ENCODE measurements at places on chromosomes 3 and 15.

DNA sequence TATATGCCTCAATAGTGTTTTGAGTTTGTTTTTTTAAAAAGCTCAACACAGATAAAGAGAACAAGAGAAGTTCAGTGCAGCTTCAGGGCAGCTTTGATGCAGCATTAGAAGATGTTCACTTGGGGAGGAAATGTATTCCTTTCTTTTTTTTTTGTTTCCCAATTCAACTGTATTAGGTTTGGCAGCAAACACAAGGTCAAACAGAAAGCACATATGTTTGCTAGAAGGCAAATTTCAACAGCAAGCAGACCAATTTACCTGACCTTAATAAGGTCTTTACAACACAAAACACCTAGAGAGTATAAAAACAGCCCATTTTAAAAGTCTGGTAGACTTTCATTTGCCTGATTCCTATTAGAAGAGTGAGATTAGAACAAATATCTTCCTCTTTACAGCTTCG lies 7.3 kb upstream of the CDAN1 start:
- DNase-seq: no peak

GRCh38 chr15:50425219-50425618 lies 1.0 kb downstream of the USP8 start:
- DNase-seq: no peak

GRCh38 chr3:48929358-48930035 lies 10.9 kb downstream of the ARIH2 start:
- DNase-seq: no peak

DNA sequence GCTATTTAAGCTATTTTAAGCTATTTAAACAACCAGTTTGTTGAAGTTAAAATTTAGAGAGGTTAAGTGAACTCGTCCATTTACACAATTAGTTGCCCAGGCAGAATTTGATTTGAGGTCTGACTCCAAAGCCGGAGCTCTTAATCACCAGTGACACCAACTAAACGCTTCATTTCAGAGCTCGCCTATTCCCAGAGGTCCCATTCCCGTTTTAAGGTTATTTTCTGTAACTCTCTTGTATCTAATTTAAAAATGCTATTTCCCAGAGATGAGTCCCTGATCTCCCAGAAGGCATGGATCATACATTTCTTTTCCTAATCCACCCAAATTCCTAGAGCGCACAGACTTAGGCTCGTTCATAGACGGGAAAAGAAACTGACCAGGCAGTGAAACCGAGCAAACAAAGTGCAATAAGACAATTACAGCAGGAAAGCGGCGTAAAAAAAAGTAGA lies 904 bp upstream of the MCTP2 start:
- no peak for DNase-seq

- no peak for DNase-seq
Measured at GRCh38 chr3:78605178-78605577, 1162.6 kb downstream of the ROBO1 start.

DNA sequence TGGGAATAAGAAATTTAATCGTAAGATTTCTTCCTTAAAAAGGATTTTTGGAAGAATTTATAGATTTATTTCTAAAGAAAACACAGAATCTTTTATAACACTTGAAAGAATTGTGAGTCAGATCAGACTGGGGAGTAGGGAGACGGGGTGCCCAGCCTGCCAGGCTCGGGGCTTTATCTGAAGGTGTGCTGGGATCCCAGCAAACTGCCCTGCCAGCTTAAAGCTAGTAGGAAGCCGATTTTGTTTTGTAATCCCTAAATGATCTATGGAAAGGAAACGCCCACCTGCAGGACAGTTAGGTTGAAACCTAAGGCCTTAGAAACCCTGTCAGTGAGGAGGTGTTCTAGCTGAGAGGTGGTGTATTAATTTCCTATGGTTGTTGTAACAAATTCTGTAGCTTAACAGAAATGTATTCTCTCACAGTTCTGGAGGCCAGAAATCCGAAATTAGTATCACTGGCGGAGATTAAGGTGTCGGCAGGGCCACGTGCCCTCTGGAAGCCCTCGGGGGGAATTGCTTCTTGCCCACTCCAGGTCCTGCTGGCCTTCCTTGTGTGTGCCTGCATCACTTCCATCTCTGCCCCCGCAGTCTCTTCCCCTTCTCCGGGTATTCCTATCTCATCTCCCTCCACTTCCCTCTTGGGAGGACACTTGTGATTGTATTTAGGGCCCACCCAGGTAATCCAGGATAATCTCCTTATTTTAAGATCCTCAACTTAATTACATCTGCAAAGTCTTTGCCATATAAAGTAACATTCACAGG lies 19.3 kb upstream of the RAB6B start:
- DNase-seq: no peak

All from HCEC 1CT (cell line).